ENCODE measurements at places on chromosomes 1 and 21. TPM values are rescaled to one million over a fixed set of nuclear protein-coding genes. Genes with fewer than 3 reads are reported as not detected.

- peak; percentile 96 for DNase-seq
These were observed 1.7 kb upstream of the FYB2 start for GRCh38 chr1:56820755-56821461.

- DNase-seq, result no peak
These were observed 151.0 kb downstream of the CLEC20A start for GRCh38 chr1:178345807-178346206.

DNA sequence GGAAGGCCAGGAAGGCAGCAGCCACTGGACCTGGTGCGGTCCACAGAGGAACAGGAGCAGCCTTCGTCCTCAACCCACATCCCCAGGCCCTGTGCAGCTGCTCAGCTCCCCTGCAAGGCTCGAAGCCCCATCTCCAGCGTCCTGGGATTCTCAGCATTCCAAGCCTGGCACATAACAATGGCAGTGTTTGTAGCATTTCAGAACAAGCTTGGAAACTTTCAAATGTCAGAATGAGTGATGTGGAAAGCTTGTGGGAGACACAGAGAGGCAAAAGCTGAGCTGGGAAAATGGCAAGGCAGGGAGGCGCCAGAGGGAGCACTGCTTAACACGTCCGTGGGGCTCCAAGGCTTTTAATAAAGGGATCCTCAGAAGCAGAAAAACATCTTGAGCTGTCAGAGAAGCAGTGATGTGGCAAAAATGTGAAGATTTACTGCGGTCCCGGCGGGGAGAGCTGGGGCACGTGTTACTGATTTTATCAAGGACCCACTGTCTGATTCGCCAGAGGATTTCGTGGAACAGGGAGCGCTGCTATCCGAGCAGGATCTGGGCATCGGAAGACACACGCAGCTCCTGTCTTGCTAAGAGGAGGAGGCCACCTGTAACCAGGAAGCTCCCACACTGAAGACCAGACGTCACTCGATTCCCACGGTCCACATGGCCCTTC, 38.1 kb downstream of the TOMM20 start:
- no peak for DNase-seq

DNA sequence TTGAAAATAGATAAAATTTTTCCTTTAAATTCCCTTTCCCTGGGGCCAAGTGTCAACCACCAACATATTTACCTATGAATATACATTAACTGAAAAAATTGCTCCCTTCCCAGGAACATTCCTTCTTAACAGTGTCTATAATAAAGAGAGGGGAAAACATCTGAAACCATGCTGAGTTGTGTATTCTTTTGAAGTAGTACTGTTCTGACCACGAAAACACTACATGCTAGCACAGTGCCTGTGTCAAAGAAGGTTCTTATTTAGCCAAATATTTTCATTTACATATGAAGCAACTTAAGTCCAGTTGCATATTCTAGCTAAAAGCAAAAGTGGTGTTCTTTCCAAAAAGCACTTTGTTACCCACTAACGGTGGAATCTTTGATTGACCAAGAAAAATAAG, 311.2 kb downstream of the VAV3 start:
- DNase-seq, result no peak

- DNase-seq, result no peak
These were observed 71.2 kb downstream of the FGGY start for GRCh38 chr1:59368008-59368670.

GRCh38 chr1:22131875-22132486, 10.9 kb downstream of the WNT4 start:
- DNase-seq, result peak; percentile 76

DNA sequence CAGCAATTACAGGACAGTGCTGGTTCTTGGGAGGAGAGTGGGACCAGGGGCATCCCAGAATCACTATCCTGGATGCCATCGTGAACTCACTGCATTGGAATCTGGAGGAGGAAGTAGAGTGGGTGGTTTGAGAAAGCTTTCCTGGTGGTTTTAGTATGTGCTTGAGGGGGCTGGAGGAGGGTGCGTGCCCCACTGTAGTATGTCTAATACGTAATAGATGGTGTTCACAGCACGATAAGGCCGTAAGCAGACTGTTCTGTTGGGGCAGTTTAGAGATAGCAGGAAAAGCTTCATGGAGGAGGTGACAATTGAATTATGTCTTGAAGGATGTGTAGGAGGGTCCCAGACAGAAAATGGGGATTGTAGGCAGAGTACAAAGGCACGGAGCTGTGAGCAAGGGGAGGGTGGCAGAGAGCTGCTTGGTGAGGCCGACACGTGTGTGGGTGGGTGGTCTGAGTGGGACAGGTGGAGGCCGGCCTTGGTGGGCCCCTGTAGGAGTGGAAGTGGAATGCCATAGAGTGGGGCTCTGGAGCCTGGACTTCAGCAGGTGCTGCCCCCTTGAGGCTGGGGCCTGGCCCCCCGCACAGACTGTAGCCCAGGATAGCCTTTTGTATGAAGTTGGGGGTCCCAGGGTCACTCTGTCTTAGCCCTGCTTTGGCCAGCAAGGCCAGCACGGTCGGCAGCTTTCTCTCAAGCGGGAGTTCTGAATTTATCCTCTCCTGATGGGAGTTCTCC, 37.0 kb downstream of the IL6R start:
- DNase-seq, result no peak

GRCh38 chr1:222975472-222976122, 160.8 kb downstream of the DISP1 start:
- no peak for DNase-seq

- DNase-seq, result no peak
These were observed 95.1 kb upstream of the WLS start for GRCh38 chr1:68327414-68327813.

- DNase-seq, result no peak
These were observed 24.0 kb downstream of the L1TD1 start for GRCh38 chr1:62218604-62219003.

DNA sequence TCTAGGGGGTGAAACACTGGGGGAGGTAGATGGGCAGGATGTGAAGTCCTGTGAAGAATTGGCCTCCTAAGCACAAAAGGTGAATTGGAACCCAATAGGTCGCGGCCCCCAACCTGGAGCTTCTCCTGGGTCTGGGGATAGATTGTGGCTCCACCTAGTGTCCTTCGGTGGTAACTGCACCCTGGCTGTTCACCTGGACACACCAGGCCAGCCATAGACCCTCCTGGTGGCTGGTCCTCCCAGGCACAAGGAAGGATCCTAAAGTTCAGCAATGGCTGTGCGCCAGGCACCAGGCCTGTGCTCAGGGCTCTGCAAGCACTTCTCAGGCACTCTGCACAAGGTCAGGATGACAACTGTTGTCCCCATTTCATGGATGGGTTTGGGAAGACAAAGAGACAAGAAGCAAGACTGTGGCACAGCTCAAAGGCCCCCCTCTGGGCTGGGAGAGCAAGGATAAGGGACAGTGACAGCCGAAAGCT, 13.5 kb downstream of the ESPN start:
- DNase-seq, result peak; percentile 83

GRCh38 chr1:24317956-24318614, 1.1 kb upstream of the GRHL3 start:
- no peak for DNase-seq

GRCh38 chr1:39936724-39937491, 18.0 kb upstream of the MFSD2A start:
- DNase-seq, result no peak

GRCh38 chr1:204072931-204073836, at the start of gene SOX13:
TSS of gene SOX13 (plus strand) at chr1:204073115. CDS start at chr1:204112916, 39,801 bp downstream.
- peak; percentile 78 for DNase-seq

DNA sequence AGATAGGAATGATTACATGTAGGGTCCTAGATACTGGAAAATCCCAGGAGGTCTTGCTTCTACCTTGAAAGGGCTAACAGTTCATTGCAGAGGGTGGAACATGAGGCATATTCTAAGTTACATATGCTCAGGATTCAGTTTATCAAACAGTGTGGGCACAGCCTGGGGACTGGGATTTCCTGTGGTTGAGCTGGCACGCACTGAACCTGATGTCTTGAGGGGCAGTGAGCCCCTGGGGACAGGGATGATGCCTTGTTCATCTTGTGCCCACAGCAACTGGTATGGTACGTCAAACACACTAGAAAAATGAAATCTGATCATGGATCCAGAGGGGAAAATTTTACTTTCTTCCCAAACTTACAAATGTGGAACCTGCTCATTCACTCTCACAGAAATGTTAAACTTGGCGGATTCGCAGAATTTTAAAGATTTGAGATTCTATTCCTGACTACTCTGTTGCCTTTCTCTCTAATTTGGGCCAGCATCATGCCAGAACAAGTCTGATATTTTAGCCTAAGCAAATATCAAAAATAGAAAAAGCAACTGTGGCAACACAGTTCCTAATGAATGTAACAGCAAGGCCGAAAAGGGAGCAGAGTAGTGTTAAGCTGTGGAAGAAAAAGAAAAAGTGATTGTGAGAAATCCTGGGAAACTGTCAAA, 68.2 kb upstream of the COL24A1 start:
- DNase-seq, result no peak

- no peak for DNase-seq
These were observed 275.0 kb downstream of the HMCN1 start for GRCh38 chr1:186009039-186009737.

- no peak for DNase-seq
These were observed 35.8 kb upstream of the RIPK4 start for GRCh38 chr21:41802684-41803083.

DNA sequence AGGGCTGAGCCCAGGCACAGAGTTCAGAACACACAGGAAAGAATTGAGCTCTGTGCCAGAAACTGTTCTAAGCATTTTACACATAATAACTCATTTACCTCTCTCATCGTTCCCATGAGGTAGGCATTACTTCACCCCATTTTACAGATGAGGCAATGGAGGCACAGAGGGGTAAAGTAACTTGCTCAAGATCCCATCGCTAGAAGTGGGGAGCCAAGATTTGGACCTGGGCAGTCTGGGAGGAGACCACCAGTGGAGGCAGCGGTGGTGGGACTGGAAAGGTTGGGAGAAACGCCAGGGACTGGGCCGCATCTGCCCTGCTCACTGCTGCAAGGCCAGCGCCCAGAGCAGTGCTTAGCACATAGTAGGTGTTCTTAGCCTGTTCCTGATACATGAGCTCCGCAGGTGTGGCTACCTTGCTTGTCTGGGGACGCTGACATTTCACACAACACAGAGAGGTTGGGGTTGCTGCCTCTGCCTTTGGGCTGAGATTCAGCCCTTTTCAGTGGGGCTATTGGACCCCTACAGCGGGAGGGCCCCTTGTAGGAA, 27.8 kb upstream of the EPS8L3 start:
- no peak for DNase-seq

DNA sequence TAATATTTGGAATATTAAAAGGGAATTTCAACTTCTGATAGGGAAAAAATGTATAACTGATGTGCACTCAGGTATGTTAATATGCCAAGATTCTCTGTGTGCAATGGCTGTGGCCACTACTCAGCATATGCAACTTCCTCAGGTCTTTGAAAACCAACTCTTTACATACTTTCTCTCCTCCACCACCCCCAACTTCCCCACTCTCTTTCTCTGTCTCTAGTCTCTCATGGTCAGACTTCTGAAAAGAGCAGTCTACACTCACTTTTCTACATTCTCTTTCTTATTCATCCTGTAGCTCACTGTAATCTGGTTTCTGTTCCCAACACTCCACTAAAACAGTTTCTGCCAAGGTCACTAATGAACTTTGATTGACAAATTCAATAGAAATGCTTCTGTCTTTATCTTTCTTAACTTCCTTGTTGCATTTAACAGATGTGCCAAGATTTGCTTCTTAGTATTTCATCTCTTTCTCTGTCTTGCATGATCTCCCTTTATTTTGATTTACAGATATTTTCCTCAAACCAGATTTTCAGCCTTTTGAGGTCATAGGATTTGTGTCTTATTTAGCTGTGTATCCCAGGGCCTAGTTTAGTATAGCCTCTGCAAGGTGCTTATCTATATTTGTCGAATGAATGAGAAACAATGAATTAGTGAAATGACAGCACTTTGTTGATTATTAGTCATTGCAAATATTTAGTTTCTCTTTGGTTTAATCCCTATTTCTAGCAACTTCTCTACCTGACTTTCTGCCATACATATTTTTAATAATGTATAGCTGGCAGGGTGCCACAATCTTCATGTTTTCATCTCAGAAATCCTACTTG, 168.9 kb downstream of the LMO4 start:
- no peak for DNase-seq

DNA sequence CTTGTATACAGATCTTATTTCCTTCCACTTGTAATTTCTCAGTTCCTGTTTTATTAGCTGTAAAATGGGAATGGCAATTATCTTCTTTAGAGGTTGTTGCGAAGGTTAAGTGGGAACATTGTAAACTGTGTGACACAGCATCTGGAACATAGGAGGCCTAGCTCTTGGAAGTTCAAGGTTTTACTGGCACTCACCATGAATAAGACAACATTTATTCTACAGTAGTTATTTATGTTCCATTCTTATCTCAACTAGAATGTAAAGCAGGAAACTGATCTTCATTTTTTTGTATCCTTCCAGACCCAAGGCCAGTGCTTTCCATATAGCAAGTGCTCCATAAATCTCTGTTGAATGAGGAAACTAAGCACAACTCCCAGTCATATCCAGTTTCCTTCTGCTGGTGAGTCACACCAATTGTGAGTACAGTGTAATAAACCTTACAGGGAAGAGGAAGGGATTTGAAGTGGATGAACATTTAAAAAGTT, 1.4 kb downstream of the BCL10 start:
- no peak for DNase-seq

GRCh38 chr1:181089676-181090544, 1.4 kb downstream of the IER5 start:
- DNase-seq, result peak; percentile 65

GRCh38 chr1:48803474-48803873, 26.8 kb upstream of the BEND5 start:
- no peak for DNase-seq

- no peak for DNase-seq
These were observed 59.5 kb upstream of the EFHD2 start for GRCh38 chr1:15350151-15350550.

The TSTD1 gene
- total RNA-seq, result 24.2 TPM

The DNAJC28 gene
- total RNA-seq, result 5.3 TPM

The S100A6 gene
- total RNA-seq, result 41.9 TPM

The RIMKLA gene
- total RNA-seq, result 4.1 TPM

The TMIGD3 gene
- not detected for total RNA-seq

The USP33 gene
- total RNA-seq, result 84.0 TPM

The REN gene
- total RNA-seq, result not detected

The LENEP gene
- 1.3 TPM for total RNA-seq

The SDF4 gene
- 89.2 TPM for total RNA-seq

The TMEM52 gene
- total RNA-seq, result 5.4 TPM

The RPS27 gene
- total RNA-seq, result 881 TPM

The C1orf210 gene
- not detected for total RNA-seq

The GABRD gene
- 2.5 TPM for total RNA-seq

The PLA2G2C gene
- total RNA-seq, result not detected

The VHLL gene
- not detected for total RNA-seq

The PTPN7 gene
- not detected for total RNA-seq

All from glutamatergic neuron (in vitro differentiated cells).